H54 (cell line): ENCODE measurements at places on chromosomes 12 and 14.

- no peak for DNase-seq
Observed at GRCh38 chr14:63478437-63478852, 64.7 kb downstream of the PPP2R5E start.

DNA sequence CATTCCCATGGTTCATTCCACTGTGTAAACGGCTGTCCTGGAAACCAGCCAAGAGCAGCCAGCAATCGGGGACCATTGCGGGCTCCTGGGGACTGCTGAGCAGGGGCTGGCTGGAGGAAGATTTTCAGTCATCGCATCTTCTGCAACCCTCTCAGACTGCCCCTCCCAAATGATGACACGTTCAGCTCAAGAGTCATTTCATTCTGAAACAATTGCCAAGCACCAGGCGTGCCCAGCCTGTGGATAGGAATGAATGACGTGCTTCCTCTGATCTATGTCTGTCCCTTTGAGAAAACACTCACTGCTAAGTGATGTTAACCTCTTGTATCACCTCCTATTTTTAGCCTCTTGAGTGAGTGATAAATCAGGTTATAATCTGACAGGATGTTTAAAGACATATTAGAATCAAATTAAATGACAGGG, 62.0 kb downstream of the NDUFA12 start:
- DNase-seq = peak; percentile 31

- peak; percentile 98 for DNase-seq
Observed at GRCh38 chr12:113149361-113150150, at the start of gene CFAP73. TSS of gene CFAP73 (plus strand) at chr12:113149724. CDS start at chr12:113149858, 134 bp downstream.

DNA sequence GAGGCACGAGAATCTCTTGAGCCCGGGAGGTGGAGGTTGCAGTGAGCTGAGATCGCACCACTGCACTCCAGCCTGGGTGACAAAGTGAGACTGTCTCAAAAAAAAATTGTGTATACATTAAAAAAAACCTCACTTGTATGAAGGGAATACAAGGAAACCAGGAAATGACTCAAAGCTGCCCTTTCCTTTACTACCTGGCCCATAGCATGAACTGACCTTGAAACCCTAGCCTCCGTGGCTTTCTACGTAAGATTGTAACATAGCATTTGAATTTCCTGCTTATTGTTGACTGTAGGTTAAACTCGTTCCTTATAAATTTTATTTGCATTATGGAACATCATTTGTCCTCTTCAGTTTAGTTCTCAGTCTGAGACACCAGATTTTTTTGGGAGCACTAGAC, 9.1 kb upstream of the DDX47 start:
- DNase-seq = no peak

DNA sequence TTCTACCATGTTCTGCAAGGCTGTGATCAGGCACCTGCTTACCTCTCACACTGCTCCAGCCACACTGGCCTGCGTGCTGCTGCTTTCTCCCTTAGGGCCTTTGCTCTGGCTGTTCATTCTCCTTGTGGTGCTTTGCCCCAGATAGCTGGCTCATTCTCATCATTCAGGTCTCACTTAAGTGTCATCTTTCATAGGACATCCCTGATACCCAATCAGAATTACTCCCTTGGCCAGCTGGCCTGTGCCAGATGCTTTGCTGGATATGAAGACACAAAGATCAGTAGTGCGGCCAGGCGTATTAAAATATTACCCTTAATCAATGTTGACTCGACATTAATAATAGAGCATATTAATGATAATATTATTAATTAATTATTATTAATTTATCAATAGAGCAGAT, 143.8 kb upstream of the FGD4 start:
- no peak for DNase-seq

- DNase-seq = no peak
Observed at GRCh38 chr14:70718383-70719118, 76.8 kb downstream of the TTC9 start.

DNA sequence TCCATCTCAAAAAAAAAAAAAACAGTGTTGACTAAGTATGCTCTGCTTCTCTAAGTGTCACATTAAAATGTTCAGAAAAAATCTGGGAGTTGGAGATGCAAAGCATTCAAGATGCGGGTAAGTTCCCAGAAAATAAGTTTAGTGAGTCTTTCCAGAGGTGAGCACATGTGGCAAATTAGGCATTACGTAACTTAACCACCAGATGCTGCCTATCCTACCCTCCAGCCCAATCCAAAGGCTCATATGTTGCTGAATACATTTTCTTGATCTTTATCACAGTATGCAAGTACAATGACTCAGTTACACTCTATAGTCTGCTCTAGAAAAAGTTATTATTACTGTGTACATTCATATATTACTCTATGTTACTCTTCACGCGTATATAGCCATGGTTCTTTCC, 3.6 kb downstream of the SLC2A14 start:
- no peak for DNase-seq

DNA sequence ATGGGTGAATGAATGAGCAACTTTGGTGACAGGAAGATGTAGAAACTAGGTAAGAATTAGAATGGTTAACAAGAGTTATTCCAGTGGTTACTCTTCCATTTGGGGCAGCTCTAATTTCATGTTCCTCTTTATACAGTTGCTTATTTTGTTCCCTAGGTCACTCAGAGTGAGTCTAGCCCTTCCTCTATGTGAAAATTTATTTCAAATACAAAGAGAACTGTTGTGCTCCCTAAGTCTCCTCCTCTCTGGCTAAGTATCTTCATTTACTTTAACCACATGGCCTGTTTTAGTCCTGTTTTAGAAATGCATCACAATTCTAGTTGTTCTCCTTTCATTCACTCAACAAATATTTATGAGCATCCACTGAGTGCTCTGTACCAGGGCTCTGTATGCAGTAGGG, 51.1 kb upstream of the HIF1A start:
- no peak for DNase-seq

- DNase-seq = no peak
Observed at GRCh38 chr12:82757059-82757458, 70.4 kb downstream of the TMTC2 start.

DNA sequence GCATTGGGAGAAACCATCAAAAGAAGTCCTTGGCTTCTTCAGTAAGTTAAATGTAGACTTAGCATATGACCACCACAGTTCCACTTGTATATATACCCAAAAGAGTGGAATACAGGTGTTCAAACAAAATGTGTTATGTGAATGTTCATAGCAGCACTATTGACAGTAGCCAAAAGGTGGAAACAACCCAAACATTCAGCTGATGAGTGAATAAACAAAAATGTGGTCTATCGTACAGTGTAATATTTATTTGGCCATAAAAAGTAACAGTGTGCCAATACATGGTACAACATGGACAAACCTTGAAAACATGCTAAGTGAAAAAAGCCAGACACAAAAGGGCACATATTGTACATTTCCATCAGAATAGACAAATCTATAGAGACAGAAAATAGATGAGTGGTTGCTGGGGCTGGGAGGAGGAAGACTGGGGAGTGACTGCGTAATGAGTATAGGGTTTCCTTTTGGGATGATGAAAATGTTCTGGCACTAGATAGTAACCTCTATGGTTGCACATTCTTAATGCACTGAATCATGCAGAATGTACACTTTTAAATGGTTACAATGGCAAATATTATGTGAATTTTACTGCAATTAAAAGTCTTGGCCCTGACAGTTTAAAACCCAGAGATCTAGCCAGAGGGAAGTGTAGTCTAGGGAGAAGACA, 5.5 kb downstream of the ERP29 start:
- DNase-seq = peak; percentile 23

DNA sequence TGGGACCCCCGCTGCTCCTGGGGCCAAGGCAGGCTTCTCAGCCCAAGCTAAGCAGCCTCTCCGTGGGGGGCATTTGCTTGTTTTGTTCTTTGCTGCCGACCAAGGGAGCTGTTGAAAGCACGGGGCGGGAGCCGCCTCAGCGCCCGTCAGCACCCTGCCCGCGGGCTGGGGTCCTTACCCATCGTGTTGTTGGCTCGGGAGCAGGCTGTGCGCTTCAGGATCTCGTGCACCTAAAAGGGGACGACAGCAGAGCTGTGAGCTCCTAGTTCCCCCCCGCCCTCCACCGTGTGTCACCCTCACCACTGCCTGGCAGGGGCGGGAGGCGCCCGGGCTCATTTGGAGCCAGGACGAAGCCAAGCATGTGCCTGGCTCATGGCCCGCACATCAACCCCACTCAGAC, 117.5 kb downstream of the ANO2 start:
- no peak for DNase-seq

DNA sequence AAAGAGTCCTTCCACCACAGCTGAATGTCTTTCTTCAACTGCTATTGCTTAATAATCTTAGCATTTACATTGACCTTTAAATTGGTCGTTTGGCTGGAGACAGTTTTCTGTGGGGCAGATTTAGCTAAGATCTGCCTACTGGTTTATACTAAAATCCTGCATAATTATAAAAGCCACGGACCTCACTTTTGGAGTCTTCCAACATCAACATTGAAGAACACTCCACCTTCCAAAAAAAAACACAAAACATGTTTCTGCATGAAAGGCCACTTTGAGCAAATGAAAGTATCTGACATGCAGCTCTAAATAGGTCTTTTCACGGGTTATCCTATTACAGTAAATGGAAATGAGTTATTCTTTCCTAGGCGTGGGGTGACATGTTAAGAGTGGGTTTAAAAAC, 57.0 kb upstream of the KRR1 start:
- DNase-seq = no peak
